ENCODE measurements at places on chromosomes 3 and 15. TPM values are rescaled to one million over a fixed set of nuclear protein-coding genes. Genes with fewer than 3 reads are reported as not detected.

DNA sequence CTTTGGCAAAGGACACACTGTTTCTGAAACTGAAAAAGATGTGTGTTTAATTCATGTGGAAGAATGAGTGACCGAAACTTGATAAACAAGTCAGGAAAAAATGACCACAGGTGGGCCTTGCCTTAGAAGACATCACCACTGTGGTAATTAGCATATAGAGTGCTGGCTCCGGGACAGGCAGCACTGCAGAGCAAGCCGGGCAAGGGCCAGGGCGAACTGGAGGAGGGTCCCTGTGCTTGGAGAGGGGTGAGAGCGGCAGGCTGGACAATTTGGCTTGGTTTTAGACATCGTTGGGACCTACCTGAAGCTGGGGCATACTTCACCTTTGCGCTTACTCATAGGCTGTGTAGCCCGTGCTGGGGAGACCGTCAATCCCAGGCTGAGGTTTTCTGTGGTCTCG lies 8.2 kb downstream of the RTP3 start:
- no peak for DNase-seq

GRCh38 chr3:149942409-149942808 lies 28.3 kb downstream of the PFN2 start:
- no peak for DNase-seq

GRCh38 chr15:75727851-75728715 lies 15.4 kb upstream of the CSPG4 start:
- peak; percentile 75 for DNase-seq

The OIP5 gene
- 15.4 TPM for total RNA-seq

The CHRM5 gene
- not detected for total RNA-seq

The ITIH1 gene
- not detected for total RNA-seq

The CRABP1 gene
- total RNA-seq = not detected

DNA sequence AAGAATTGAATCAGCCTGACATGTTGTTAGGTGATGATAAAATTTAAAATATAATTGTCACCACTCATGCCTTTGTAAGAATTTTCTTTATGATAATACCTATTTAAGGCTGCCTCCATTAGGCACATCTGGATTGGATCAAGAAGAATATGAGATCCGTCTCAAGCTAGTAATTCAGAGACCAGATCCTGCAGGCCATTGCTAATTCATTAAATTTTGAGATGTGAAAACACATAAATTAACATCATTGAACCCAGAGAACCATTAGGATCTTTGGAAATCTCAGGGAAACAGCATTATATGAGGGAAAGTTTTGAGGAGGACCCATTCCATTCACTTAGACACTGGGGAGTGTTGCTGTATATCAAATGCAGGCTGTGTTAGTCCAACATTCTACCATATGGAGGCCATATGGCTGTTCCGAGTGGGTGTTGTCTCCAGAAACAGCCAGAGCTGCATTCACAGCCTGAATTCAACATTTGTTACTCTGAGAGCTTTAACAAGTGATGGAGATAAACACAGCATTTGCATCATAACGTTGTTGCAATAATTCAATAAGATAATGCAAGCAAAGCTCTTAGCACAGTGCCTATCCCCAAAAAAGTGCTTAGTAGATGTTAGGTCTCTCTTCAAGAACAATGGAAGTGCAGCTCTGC lies 67.4 kb downstream of the DTWD1 start:
- no peak for DNase-seq

DNA sequence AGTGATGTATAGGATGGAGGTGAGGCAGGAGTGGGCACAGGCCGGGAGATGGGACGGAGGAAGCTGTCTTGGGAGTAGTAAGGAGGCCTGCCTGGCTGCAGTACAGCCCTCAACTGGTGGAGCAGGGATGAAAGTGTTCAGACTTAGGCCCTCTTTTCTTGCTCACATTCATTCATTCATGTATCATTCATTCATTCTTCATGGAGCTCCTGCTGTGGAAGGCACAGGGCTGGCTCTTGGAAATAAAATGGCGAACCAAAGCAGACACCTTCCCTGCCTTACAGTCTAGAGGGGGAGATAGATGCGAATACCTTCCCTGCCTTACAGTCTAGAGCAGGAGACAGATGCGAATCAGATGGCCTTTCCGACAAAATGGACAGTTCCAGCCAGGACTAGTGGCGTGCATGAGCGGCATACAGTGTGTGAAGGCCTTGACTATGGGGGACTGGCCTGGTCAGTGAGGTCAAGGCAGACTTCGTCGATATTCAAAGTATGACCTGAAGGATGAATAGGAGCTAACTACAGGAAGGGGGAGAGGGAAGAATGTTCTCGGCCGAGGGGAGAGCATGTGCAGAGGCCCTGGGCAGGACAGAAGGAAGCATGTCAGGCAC lies 143.2 kb upstream of the TLE3 start:
- DNase-seq = no peak

- no peak for DNase-seq
These were observed 200.3 kb upstream of the SUCLG2 start for GRCh38 chr3:67854663-67855062.

- no peak for DNase-seq
These were observed 1371.6 kb downstream of the NSUN3 start for GRCh38 chr3:95434491-95434890.

GRCh38 chr15:94230431-94230882 lies 904 bp upstream of the MCTP2 start:
- no peak for DNase-seq

DNA sequence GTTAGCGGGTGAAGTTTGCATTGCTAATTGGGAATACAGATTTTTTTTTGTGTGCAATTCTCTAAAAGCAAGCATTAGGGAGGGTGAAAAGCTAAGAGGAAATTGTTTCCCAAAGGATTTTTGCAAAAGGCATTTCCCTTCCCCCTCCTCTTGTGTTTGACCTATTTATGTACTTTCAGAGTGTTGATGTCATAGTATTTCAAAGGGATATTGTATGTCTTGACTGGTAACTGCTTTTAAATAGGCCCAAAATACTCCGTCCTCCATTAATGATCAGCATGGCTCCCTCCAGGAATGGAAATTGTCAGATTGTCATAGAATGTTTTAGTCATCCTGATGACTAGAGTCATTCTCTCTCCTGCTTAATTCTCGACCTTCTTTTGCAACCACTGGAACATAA lies 32.4 kb downstream of the TRIM71 start:
- no peak for DNase-seq

DNA sequence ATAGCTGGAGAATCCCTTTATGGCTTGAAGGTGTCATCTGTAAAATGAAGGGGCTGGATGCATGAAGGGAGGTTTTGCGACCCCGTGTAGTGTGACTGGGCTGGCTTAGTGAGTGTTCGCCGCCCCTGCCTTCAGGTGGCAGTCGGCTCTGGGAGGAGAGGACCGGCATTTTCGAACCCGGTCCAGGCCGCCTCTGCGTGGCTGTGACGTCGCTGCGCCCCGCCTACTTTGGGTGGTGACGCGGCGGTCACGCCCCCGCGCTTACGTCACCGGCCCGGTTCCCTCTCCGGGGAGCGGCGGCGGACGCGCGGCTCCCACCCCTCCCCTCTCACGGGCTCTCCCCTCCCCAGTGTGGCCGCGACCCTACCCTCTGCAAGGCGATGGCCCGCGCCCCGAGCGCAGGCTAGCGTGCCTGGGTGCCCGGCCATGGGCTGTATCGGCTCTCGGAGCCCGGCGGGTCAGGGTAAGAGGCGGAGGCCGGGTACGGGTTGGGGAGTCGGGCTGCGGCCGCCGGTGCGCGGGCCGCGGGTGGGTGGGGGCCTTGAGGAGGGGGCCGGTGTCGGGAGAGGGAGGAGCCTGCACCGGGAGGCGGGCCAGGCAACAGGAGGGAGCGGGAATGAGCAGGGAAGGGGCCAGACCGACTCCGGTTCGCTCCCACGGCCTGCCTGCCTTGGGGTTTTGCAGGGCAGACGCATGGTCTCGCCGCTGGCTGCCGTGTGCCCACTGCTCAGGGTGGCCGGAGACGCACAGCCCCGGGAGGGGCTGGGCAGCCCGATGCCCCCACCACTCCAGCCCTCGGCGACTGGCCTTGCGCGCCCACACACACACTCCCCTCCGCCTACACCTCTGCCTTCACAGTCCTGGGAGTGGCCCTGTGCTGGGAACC lies 1.5 kb upstream of the FAM131A start:
- DNase-seq = peak; percentile 87

DNA sequence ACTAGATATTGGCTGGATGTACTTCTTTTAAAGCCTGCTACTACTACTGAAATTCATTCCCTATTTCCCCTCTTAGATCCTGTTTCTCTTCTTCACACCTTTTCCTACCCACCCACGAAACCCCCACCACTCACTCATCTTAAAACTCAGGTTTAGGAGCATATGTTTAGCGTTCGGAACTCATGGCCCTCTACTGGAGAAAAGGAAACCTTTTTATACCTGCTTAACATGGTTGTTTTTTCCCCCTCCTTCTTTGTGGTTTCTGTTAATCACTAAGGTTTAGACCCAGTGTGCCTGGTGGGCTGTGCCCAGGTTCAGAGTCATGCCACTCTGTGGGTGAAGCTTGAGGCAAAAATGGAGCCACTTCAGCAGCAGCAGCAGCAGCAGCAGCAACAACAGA lies 2.6 kb downstream of the ARID3B start:
- peak; percentile 39 for DNase-seq
